ENCODE measurements at places on chromosomes 4 and X. TPM values are rescaled to one million over a fixed set of nuclear protein-coding genes. Genes with fewer than 3 reads are reported as not detected.

Gene PCYT1B
- 0.26 TPM for polyA plus RNA-seq

GRCh38 chrX:136176399-136176825 lies 29.1 kb downstream of the FHL1 start:
- DNase-seq: no peak

Gene NEIL3
- not detected for polyA plus RNA-seq

- no peak for DNase-seq
These were observed 736.1 kb upstream of the ADGRL3 start for GRCh38 chr4:60463857-60464502.

Gene METTL14
- polyA plus RNA-seq: 10.1 TPM

Gene TMEM271
- polyA plus RNA-seq: not detected

DNA sequence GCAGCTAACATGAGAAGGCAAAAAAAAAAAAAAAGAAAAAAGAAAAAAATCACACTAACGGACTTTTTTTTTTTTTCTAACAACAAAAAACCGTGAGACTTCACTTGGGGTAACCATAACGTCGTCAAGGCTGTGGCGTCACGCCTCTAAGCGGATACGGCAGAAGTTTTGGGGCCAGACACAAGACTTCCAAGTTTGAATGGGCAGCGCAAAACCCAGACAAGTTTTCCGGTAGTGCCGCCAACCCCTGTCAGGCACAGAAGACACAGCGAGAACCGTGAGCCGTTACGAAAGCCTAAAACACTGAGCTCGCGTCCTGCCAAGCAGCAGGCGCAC lies 556 bp upstream of the SMARCA5 start:
- no peak for DNase-seq

Gene MAGEA6
- polyA plus RNA-seq: not detected

DNA sequence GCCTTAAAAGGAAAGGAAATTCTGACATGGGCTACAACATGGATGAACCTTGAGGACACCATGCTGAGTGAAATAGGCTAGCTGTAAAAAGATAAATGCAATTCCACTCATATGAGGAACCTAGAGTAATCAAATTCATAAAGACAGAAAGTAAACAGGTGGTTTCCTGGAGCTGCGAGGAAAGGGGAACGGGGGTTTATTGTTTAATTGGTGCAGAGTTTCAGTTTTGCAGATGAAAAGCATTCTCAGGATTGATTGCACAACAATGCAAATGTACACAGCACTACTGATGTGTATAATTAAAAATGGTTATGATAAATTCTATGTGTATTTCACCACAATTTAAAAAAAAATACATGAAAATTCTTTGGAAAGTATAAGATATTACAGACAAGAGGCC lies 24.0 kb downstream of the PLRG1 start:
- DNase-seq: no peak

Gene CT45A1
- not detected for polyA plus RNA-seq

DNA sequence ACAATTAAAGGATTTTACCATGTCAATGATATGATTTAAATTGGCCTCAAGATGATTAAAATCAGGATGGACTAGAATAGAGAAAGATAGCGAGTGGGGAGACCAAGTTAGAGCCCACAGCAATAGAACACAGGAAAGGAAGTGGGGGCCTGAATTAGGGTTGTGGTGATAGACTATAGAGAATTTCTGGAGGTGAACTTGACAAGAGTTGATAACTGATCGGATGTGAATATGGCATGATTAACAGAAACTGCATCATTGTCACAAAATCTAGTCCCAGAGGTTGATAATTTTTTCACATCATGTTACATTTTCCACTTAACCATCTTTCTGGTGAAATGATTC lies 26.3 kb upstream of the TRPC3 start:
- DNase-seq: no peak

Gene TRIML2
- not detected for polyA plus RNA-seq

DNA sequence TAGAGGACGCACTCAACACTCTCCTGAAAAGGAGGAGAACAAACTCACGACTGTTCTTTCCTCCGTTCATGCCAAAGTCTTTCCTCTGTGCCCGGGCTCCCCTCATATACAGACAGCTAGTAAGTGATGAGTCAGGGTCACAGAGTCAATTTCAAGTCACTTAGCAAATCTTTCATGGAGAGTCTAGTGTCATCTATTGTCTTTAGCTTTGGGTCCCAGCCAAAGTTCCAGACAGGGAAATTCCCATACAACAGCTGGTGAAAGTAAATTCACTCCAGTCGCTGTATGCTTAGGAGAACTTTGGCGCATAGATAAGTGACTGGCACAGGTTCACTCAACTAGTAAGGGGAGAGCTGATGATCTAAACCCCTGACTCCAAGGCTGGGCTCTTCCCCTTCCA lies 226.5 kb downstream of the MID1 start:
- DNase-seq: no peak

GRCh38 chr4:153725136-153725830 lies 34.5 kb downstream of the RNF175 start:
- no peak for DNase-seq

Gene IL13RA2
- 17.4 TPM for polyA plus RNA-seq

GRCh38 chr4:8069102-8069752 lies 89.4 kb downstream of the ABLIM2 start:
- DNase-seq: no peak

DNA sequence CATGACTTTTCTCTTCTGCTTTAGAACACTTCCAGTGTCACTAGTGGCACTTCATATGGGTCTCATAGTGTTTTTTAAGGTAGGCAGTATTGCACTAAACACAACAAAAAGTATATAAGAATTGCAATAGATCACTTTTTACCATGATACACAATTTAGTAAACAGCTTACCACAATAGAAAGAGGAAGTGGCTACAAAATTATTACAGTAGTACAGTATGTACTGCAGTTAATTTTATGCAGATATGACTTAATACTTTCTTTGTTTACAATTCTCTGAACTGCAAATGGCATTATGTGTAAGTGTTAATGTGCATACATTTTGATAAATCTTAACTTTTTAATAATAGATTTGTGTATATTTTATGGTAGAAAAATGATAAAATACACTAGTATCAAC lies 157.3 kb downstream of the RRAGB start:
- DNase-seq: no peak

Gene MGARP
- 4.3 TPM for polyA plus RNA-seq

GRCh38 chrX:12721042-12721441 lies 70.2 kb upstream of the PRPS2 start:
- DNase-seq: peak; percentile 45

Gene UGT2A3
- 27.1 TPM for polyA plus RNA-seq

Gene OTUD6A
- polyA plus RNA-seq: not detected

DNA sequence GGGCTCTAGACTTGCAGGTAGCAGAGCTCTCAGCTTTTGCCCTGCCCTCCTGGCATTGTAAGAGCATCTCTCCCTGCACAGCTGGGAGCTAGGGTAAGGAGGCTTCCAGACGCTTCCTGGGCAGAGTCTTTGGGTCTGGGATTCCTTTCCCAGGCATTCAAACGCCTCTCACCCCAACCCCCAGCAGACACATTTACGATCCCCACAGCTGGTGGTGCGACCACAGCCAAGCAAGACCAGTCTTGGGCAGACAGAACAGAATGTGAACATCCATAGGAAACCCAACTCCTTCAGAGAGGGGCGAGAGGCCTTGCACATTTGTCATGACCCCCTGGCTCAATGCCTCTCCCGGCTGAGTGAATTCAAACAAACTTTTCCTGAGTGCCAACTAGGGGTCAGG lies 38.1 kb upstream of the CD99L2 start:
- DNase-seq: no peak

DNA sequence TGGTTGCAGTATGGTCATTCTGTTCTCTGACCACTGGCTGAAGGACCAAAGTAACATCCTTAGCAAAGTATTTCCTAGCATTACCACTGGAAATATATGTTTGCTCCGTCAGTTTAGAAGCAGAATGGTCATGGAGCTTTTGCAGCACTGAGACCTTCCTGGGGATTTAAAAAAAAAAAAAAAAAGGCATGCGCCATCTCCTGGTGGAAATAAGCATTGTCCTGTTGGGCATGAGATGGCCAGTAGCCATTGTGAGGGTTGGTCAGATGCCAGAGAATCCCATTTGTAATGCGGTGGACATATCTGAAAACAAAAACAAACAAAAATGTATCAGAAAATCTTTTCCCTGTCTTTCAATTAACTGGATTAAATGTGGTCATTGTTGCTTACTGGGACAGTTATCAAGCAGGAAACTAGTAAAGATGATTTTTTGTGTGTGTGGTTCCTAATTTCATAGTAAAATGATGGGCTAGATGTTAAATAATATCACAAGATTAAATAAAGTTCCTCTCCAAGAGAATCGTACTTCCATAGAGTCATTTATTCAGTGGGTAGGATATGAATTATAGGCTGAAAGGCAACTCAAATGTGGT lies 139.6 kb downstream of the SOWAHB start:
- no peak for DNase-seq

All from kidney (tissue), 22 donors.